Natural killer cell (primary cell): ENCODE measurements at places on chromosomes 4 and X.

DNA sequence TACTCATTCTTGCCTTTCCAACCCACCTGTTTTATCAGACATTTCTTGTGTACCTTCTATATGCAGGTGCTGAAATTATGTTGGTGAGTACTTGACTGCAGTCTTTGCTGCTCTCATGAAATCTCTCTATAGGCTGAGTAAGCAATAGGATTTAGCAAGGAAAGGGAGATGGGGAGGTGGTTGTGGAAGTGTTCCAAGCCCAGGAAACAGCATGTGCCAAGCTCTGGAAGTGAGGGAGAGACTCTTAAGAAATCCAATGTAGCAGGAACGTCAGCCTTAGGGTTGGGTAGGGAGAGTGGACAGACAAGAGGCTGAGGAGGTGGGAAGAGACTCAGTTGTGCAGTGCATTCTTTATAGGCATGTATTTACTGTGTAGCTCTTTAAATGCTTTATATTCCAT, 5.6 kb downstream of the SEPTIN11 start:
- no peak for DNase-seq

DNA sequence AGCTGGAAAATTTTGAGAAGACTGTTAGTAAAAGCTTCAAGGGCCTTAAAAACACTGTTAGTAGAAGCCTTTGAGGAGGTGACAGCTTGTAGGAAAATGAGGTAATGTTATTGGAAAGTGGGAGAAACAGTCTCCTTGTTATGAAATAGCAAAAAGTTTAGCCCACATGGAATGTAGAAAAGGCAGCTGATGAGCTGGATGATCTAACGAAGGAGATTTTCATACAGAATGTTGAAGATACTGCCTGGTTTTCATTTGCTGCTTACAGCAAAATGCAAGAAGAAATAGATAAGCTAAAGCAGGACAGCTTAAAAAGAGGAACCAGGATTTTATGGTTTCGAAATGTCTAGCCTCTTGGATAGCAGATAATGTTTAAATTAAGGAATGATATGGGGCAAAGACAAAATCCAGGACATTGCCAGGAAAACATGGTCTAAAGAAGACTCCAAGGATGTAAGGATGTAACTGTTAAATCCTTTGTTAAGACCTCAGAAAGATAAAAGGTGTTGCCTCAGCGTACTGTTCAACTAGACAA, 10.2 kb upstream of the STBD1 start:
- DNase-seq, result no peak

DNA sequence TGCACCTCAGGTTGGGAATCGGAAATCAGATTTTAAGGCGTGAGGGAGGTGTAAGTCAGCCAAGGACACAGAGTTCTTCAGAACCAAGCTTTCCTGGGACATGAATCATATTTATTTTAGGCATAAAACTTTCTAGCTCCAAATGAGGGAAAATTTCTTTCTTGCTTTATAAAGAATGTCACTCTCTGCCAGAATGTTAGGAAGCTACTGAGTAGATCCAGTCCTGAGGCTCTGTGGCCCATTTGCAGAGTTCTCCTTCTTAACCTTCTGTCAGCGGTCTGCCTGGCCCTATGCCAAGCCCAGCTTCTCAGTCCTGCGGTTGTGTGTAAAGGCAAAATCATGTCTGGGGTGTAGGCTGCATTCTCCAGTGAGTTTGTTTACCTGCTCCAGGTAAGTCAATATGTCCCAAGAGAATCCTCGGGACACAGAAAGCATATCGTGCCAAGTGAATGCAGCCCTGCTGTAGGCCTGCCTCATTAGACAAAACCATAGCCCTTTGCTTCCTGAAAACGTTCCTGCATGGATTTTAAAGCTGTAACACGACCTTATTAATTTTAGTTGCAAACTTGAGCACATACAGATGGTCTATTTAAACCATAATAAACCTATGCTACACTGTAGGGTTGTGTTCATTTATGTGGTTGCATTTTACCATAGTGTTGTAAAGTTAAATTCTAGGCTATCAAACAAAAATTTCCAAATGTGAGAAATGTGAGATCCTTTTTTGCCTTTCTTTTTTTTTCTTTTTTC, 29.2 kb upstream of the CCNI start:
- DNase-seq, result no peak

DNA sequence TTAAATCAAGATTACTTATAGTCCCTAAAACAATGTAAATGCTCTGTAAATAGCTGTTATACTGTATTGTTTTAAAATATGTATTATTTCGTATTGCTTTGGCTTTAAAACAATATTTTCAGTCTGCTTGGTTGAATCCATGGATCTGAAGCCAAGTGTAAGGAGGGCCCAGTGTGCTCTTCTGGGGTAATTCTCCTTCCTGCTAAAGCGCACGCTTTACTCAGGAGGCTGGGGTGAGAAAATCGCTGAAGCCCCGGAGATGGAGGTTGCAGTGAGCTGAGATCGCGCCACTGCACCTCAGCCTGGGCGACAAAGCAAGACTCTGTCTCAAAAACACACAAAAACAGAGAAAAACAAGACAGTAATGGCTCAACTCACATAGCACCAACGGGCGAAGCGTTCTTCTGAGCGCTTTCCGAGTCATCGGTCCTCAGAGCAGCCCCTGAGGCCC, 391 bp upstream of the IDUA start:
- no peak for DNase-seq

DNA sequence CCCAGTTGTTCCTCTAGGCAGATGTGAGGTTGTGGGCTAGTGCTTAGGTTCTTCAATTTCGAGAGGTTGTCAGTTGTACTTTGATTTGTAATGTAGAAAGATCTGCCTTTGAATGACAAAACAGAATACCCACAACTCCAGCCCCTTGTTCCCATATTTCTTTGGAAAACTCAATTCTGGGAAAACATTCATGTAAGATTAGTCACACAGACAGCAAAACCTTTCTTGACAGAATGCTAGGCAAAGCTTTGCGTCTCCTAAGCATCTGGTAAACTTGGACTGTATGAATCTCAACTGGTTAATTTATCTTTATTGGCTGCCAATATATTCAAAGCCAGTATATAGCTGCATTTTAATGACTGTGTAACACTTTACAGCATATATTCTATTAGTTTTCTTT, 34.9 kb downstream of the NOCT start:
- no peak for DNase-seq

- DNase-seq, result no peak
Observed at GRCh38 chr4:139779691-139780090, 114.1 kb downstream of the MGST2 start.

- DNase-seq, result no peak
Observed at GRCh38 chr4:175905925-175906324, 93.9 kb upstream of the GPM6A start.

GRCh38 chr4:950136-951020, 18.1 kb downstream of the TMEM175 start:
- DNase-seq, result no peak

DNA sequence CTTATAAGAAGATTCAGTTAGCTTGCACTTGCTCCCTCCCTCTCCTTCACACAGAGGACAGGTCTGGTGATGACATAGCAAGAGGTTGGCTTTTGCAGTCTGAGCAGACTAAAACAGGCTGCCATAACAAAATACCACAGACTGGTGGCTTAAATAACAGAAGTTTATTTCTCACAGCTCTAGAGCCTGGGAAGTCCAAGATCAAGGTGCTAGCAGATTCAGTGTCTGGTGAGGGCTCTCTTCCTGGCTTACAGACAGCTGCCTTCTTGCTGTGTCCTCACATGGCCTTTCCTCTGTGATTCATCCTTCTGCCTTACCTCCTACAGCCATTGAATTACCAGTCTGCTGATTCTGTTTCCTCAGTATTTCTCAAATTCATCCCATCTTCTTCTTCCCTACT, 13.1 kb downstream of the RP2 start:
- DNase-seq, result no peak

DNA sequence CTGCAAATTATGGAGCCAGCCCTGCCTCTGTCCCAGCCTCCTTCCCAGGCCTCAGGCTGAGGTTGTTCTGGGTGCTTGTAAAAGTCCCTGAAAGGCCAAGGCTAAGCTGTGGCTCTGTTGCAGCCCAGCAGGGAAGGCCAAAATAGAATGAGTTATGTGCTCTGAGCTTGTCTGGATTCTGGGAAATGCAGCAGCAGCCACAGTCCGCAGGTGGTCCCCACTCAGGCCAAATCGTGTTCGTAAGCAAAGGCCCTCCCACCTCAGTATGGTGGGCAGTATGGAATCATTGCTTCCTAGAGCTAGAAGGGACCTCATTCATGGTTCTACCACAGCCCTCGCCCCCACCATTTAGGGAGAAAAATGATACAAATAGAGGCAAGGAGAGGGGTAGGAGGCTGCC, 4.7 kb upstream of the TCEAL1 start:
- DNase-seq, result no peak

- DNase-seq, result no peak
Observed at GRCh38 chr4:40594261-40595178, 35.1 kb downstream of the RBM47 start.

- no peak for DNase-seq
Observed at GRCh38 chr4:82621251-82621650, 59.5 kb upstream of the TMEM150C start.

DNA sequence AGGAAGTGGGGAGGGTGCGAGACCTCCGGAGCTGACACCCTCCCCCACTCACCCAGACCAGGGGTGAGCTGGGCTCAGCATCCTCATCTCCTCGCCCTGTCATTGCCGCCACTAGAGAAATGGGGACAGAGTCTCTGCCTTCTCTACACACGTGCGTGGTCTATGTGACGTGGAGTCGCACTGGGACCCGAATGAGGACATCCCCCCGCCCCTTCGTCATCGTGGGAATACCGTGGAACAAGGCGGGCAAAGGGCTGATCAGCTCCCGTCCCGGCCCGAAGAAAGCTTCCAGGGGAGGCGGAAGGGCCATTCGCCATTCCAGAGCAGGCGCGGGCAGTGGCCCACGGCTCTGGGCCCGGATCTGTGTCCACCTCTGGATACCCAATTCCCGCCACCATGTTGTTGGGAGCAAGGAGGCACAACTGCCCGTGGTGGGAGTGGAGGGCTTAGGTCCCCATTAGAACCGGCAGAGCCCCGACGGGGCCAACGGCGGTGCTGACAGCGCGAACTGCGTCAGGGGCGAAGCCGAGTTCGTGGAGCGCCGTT, 12.0 kb downstream of the HMX1 start:
- DNase-seq, result no peak

GRCh38 chr4:42152507-42153504, at the start of gene BEND4:
Gene BEND4, minus strand, starts transcription at chr4:42152655. Its CDS starts 512 bp downstream, at chr4:42152143.
- DNase-seq, result peak; percentile 6

GRCh38 chrX:12610079-12610478, 181.1 kb upstream of the PRPS2 start:
- DNase-seq, result no peak

DNA sequence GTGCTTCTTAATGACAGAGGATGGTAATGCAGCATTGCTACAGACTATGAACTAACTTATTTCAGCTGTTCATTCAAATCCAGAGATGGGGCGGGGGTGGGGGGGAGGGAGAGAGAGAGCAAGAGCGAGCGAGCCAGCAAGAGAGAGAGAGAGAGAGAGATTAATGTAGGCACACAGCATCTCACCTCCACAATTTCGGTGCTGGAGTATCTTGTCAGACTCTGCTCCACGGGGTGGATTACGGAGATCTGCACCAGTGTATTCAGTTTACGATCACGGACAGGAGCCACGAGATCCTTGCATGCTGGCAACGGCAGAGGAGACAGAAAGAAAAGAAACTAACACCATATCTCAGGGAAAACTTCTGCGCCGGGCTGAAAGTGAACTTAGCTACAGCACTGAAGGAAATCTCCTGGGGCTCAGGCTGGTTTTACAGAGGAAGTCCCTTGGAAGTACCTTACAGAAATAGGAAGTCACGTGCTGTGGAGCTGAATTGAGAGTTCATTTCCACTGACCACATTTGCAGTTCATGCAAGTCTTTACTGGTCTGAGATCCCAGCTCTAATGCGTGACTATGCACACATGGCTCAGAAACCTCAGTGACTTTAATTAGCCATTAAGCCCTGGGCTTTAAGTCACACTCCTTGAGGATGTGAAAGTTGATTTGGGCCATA, 440.9 kb downstream of the INPP4B start:
- peak; percentile 17 for DNase-seq

DNA sequence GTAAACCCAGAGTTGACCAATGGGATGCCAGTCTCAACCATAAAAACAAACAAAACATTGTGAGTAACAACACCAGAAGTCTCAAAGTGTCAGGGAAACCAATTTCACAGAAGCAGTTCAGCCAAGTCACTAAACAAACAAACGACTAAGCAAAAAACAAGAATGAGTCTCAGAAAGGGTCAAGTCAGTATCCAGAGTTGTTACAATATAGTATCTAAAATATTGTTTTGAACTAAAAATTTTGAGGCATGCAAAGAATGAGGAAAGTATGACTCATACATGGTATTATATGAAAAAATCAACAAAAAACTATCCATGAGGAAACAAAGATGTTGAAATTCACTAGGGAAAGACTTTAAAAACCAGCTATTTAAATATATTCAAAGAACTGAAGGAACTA, 70.6 kb downstream of the AR start:
- no peak for DNase-seq

DNA sequence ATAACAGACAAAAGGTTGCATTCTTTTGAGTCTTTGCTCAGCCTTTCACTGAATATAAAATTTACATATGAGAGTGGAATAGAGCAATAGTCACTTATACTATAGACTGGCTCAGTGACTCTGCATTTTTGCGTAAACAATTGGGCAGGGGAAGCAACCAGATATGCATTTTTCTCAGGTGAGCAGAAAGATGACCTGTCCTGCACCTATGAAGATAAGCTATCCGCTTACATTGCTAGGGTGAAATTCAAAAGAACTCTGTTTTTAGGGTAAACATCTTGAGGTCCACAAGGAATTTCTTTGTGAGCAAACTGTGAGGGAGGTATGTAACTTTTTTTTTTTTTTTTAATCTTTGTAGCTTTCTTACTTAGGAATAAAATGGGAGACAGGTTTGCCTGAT, 602.4 kb upstream of the PRKX start:
- no peak for DNase-seq

DNA sequence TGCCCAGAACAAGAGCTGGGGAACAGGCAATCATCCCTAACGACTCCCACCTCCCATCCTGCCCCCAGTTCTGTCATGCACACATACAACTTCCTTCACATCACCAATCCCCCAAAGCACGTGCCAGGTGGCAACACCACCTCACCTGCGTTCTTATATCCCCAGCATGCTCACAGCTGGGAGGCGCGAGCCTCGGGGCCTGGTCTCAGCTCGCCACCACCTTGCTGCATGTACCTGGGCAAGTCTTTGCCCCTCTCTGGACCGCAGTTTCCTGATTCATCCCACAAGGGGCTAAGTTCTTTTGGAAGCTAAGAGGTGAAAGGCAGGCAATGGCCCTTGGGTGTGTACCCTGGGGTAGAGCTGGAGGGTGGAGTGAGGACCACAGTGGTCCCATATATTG, 119.2 kb upstream of the PJA1 start:
- no peak for DNase-seq

- DNase-seq, result no peak
Observed at GRCh38 chrX:54818221-54818620, 10.7 kb downstream of the MAGED2 start.
